ENCODE measurements at places on chromosomes 6 and 20. TPM values are rescaled to one million over a fixed set of nuclear protein-coding genes. Genes with fewer than 3 reads are reported as not detected.

The RIMS4 gene
- total RNA-seq = not detected

GRCh38 chr6:1552296-1552761, 57.4 kb upstream of the FOXC1 start:
- no peaks in the 10 kb centered on the region for H3K27me3 ChIP-seq
- no peaks in the 10 kb centered on the region for H3K36me3 ChIP-seq
- H3K4me3 ChIP-seq = no peak overlapping the region
- peaks cover 15% of the 10 kb centered on the region for H3K4me1 ChIP-seq
- H3K27ac ChIP-seq = no peak overlapping the region

The FAXC gene
- total RNA-seq = not detected

DNA sequence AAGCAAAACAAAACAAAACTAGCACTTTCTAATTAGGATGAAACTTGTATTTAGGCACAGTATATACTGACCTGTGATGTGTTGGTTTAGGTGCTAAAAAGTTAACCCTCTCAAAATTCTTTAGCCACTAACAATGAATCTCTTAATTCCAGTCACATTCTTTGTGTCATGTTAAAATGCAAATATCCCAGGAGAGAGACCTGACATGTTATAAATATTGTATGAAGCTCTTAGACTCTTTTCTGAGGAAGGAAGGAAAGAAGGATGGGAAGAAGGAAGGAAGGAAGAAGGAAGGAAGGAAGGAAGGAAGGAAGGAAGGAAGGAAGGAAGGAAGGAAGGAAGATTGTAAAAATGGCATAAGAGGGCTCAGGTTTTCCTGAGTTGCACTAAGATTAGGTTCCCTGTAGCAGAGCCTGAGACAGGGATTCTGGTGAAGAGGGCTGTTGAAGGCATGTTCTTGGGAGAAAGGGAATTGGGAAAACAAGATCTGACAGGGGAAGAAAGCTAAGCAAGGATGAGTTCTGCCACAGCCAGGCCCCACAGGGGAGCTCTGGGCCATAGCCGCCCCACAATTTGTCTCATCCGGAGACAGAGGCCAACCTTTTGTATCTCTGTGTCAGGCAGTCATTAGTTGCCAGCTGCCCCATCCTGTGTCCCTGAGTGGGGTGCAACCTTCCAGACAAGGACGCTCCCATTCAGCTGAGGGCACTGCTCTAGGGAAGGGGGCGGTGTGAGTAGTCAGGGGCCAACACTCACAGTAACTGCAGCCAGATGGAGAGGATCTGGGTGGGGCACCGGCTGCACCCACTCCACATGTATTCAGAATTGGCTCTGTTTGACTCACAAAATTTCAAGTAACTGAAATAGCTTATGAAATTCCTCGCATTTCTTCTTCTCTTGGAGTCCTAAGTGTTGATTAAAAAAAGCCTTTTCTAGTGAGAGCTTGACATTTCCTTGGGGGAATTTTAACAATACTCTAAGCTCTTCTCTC, 189.3 kb upstream of the ARG1 start:
- H3K27me3 ChIP-seq = no peaks in the 10 kb centered on the region
- H3K27ac ChIP-seq = no peak overlapping the region
- H3K4me3 ChIP-seq = no peak overlapping the region
- no peaks in the 10 kb centered on the region for H3K36me3 ChIP-seq
- no peak for DNase-seq

- no peak for DNase-seq
- H3K4me3 ChIP-seq = no peak overlapping the region
- H3K36me3 ChIP-seq = no peaks in the 10 kb centered on the region
- H3K4me1 ChIP-seq = no peaks in the 10 kb centered on the region
- H3K27ac ChIP-seq = no peak overlapping the region
- no peaks in the 10 kb centered on the region for H3K27me3 ChIP-seq
Observed at GRCh38 chr6:124560873-124561567, 401.2 kb upstream of the RNF217 start.

- no peaks in the 10 kb centered on the region for H3K36me3 ChIP-seq
- H3K27ac ChIP-seq = no peak overlapping the region
- H3K4me3 ChIP-seq = no peak overlapping the region
Observed at GRCh38 chr6:165876588-165876987, 213.5 kb upstream of the PDE10A start.

DNA sequence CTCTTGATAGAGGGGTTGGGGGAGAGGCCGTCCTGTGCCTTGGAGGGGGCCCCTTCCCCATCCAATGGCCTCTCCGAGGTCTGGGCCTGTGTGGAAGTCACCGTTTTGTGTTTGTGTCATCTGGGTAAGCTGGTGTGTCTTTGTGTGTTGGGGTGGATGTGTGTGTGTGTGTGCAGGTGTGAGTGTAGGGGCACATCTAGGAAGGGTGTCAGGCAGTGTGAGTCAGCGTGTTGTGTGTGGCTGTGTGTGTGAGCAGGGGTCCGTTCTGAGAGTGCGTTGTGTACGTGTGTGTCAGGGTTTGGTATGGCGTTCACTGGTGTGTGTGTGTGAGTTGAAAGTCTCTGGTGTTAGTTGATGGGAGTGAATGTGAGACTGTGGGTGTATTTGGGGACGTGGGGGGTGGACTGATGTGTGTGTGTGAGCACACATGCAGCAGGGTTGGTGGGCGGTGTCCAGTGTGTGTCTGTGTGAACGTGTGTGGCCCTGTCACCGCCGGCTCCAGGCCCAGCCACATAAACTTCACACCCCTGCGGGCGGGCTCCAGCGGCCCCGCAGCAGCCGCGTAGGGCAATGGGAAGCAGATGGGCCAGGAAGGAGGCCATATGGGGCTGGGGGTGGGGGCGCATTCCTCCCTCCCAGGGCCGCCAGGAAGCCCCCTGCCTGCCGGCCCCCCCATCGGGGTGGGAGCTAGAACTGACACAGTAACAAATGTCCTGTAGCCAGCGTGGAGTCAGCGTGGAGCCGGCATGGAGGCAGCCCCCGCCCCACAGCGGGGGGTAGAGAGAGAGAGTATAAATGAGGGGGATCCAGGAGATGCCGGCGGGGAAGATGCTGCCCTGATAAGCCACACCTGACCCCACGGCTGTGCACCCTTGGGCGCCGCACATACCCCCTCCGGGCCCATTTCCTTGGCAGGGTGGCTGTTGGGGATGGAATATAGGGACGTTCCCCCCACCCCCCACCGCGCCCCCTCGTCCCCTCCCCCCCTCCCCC, 32.1 kb downstream of the SNAI1 start:
- H3K27ac ChIP-seq = no peak overlapping the region
- no peak for DNase-seq
- peaks cover 3% of the 10 kb centered on the region for H3K4me1 ChIP-seq
- H3K36me3 ChIP-seq = no peaks in the 10 kb centered on the region

- H3K27me3 ChIP-seq = no peaks in the 10 kb centered on the region
- H3K4me3 ChIP-seq = no peak overlapping the region
- no peak overlapping the region for H3K27ac ChIP-seq
- no peaks in the 10 kb centered on the region for H3K36me3 ChIP-seq
- H3K4me1 ChIP-seq = no peaks in the 10 kb centered on the region
Observed at GRCh38 chr6:4359108-4359730, 223.8 kb upstream of the ECI2 start.

- H3K27me3 ChIP-seq = peaks cover 31% of the 10 kb centered on the region
- DNase-seq = no peak
- H3K27ac ChIP-seq = no peak overlapping the region
- H3K4me1 ChIP-seq = no peaks in the 10 kb centered on the region
- no peak overlapping the region for H3K4me3 ChIP-seq
- H3K36me3 ChIP-seq = no peaks in the 10 kb centered on the region
Observed at GRCh38 chr20:46269372-46269771, 38.9 kb downstream of the CDH22 start.

The SNAP91 gene
- not detected for total RNA-seq

GRCh38 chr20:44247586-44248409, 690 bp downstream of the GDAP1L1 start:
- H3K27ac ChIP-seq = no peak overlapping the region
- peak overlapping the region; percentile 7 for H3K4me3 ChIP-seq
- peaks cover 11% of the 10 kb centered on the region for H3K4me1 ChIP-seq
- H3K36me3 ChIP-seq = no peaks in the 10 kb centered on the region
- peak; percentile 23 for DNase-seq

The ISM1 gene
- 1.1 TPM for total RNA-seq

- no peaks in the 10 kb centered on the region for H3K4me1 ChIP-seq
- peaks cover 9% of the 10 kb centered on the region for H3K27me3 ChIP-seq
- no peak overlapping the region for H3K27ac ChIP-seq
- no peaks in the 10 kb centered on the region for H3K36me3 ChIP-seq
- no peak overlapping the region for H3K4me3 ChIP-seq
- DNase-seq = no peak
Observed at GRCh38 chr6:168342636-168343035, 23.1 kb upstream of the DACT2 start.

GRCh38 chr20:1108437-1108920, 9.9 kb upstream of the PSMF1 start:
- peaks cover 6% of the 10 kb centered on the region for H3K4me1 ChIP-seq
- H3K4me3 ChIP-seq = no peak overlapping the region
- no peaks in the 10 kb centered on the region for H3K36me3 ChIP-seq
- no peaks in the 10 kb centered on the region for H3K27me3 ChIP-seq
- no peak overlapping the region for H3K27ac ChIP-seq
- peak; percentile 46 for DNase-seq

GRCh38 chr6:31287619-31288018, 15.7 kb upstream of the HLA-C start:
- H3K27me3 ChIP-seq = no peaks in the 10 kb centered on the region
- H3K36me3 ChIP-seq = no peaks in the 10 kb centered on the region
- DNase-seq = no peak
- no peak overlapping the region for H3K4me3 ChIP-seq

The AIF1 gene
- total RNA-seq = 35.5 TPM

DNA sequence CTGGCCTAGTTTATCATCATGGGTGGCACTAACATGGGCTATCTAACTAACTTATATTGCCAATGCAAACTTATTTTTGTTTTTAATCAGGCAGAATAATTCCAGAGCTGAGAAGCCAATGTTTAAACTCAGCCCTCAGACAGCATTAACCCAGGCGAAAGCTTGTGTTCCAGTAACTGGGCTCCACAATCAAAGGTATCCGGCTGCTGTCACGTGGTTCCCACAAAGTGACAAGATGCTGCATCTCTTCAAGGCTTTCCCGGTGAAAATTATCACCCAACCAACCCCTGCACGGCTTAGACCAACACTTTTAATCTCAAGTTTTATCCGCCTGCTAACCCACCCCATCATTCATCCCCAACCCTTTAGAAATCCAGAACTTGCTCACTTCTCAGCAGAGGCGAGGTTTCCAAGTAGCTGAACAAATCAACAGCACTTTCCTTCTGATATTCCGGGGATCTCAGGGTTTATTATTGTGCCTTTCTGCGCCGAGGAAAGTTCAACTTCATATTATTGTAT, 885 bp downstream of the MTCL3 start:
- no peak overlapping the region for H3K4me3 ChIP-seq
- H3K4me1 ChIP-seq = peaks cover 37% of the 10 kb centered on the region
- no peak for DNase-seq
- no peak overlapping the region for H3K27ac ChIP-seq
- H3K27me3 ChIP-seq = peaks cover 48% of the 10 kb centered on the region

GRCh38 chr6:170344631-170345576, 38.3 kb downstream of the FAM120B start:
- H3K4me1 ChIP-seq = peaks cover 2% of the 10 kb centered on the region
- H3K36me3 ChIP-seq = peaks cover 53% of the 10 kb centered on the region
- DNase-seq = no peak
- no peak overlapping the region for H3K4me3 ChIP-seq

The SLC26A8 gene
- not detected for total RNA-seq

GRCh38 chr6:91573826-91574416, 987.0 kb upstream of the MAP3K7 start:
- H3K36me3 ChIP-seq = no peaks in the 10 kb centered on the region
- no peak for DNase-seq
- no peak overlapping the region for H3K27ac ChIP-seq
- no peaks in the 10 kb centered on the region for H3K4me1 ChIP-seq

GRCh38 chr20:45919542-45920399, 7.8 kb upstream of the PLTP start:
- DNase-seq = no peak
- no peak overlapping the region for H3K27ac ChIP-seq
- peaks cover 3% of the 10 kb centered on the region for H3K4me1 ChIP-seq
- no peaks in the 10 kb centered on the region for H3K36me3 ChIP-seq

DNA sequence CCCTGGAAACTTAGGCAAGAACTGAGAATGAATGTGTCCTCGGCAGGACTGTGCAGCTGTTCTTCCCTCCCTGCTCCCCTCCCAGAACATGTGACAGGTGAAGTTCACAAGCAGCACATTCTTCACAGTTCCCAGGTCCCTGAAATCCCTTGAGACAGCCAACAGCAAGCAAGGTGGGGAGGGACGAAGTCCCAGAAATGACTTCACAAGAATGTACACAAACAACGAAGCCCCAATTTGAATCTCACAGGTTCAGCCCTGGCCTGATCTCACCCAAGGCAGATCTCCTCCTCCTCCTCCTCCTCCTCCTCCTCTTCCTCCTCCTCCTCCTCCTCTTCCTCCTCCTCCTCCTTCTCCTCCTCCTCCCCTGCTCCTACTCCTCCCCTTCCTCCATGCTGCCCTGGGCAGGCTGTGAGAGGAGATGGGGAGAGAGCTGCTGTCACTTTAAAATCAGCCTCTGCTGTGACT, 32.4 kb downstream of the WRNIP1 start:
- H3K4me1 ChIP-seq = peaks cover 21% of the 10 kb centered on the region
- H3K27ac ChIP-seq = no peak overlapping the region
- no peaks in the 10 kb centered on the region for H3K27me3 ChIP-seq
- no peaks in the 10 kb centered on the region for H3K36me3 ChIP-seq
- DNase-seq = no peak
- H3K4me3 ChIP-seq = no peak overlapping the region

The SUPT3H gene
- 8.9 TPM for total RNA-seq

The SHLD1 gene
- total RNA-seq = 7.0 TPM

GRCh38 chr6:25173951-25174474, 105.2 kb upstream of the CARMIL1 start:
- no peaks in the 10 kb centered on the region for H3K27me3 ChIP-seq
- H3K36me3 ChIP-seq = no peaks in the 10 kb centered on the region
- no peak for DNase-seq
- no peak overlapping the region for H3K4me3 ChIP-seq

DNA sequence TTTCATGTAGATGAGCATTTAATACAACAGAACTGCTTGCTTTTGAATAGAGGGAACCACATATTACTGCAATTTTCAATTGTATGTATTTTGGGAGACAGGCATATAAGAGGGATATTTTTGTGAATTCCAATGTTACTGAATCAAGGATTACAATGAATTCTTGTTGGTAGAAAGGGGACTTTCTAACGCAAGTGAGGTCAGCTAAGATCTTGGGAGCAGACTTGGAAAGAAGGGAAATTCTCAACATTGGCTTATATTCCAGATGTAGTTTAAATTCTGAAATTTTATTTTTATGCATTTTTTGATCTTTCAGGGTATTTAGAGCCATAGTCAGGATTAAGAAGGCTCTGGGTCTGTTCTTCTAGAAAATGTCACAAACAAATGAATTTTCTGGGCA, 43.3 kb upstream of the CTAGE9 start:
- peaks cover 5% of the 10 kb centered on the region for H3K27me3 ChIP-seq
- no peak overlapping the region for H3K4me3 ChIP-seq
- no peaks in the 10 kb centered on the region for H3K36me3 ChIP-seq
- no peak for DNase-seq
- H3K27ac ChIP-seq = no peak overlapping the region

GRCh38 chr6:56079751-56080540, 167.4 kb downstream of the COL21A1 start:
- no peak for DNase-seq
- no peak overlapping the region for H3K27ac ChIP-seq
- no peaks in the 10 kb centered on the region for H3K27me3 ChIP-seq
- no peak overlapping the region for H3K4me3 ChIP-seq
- no peaks in the 10 kb centered on the region for H3K4me1 ChIP-seq

Measured in CD4-positive, alpha-beta T cell (primary cell).